ENCODE measurements at places on chromosomes 7 and 10.

DNA sequence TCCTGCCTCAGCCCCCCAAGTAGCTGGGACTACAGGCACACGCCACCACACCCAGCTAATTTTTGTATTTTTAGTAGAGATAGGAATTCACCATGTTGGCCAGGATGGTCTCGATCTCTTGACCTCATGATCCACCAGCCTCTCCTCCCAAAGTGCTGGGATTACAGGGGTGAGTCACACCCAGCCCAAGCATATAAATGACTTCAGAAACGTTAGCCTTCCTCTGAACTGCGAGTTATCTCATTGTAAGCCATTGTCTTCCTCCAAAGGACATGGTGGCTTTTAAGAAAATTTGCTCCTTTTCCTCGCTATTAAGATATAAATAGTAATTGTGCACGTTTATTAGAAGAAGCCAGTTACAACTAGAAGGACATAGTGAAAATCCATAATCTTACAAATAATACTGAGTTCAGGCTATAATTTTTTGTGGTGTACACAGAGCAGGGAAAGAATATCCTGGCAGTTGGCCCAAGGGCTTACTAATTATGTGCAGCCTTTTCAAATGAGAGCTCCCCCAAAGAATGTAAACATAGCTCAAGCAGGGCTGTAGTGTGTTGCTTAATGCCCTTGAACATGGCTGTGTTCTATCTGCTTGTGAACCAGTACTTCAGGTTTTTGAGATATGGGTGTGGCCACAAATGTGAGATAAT is 495.8 kb downstream of the PARD3 start:
- DNase-seq: no peak

DNA sequence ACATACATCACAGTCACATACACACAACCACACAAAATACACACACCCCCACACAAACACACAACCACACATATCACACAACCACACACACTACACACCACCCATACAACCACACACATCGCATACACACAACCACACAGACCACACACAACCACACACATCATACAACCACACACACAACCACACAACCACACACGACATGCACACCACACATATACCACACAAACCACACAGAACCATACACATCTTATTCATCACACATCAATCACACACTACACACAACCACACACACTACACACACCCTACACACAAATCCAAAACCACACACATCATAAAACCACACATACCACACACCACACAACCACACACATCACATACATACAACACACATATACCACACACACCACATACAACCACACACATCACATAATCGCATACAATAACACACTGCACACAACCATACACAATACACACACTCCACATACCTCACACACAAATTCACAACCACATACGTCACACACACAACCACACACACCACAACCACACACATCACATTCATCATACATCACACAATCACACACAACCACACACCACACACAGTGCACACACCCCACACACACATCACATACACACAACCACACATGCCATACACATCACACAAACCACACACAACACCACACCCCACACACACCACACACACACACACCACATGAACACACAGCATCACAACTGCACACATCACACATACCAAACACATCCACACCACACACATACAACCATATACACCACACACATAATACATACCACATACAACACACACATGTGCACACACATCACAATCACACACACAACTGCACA is 30.4 kb downstream of the GPRIN2 start:
- no peak for DNase-seq

GRCh38 chr7:144027070-144027469 is 21.7 kb upstream of the OR2A5 start:
- DNase-seq: peak; percentile 35

DNA sequence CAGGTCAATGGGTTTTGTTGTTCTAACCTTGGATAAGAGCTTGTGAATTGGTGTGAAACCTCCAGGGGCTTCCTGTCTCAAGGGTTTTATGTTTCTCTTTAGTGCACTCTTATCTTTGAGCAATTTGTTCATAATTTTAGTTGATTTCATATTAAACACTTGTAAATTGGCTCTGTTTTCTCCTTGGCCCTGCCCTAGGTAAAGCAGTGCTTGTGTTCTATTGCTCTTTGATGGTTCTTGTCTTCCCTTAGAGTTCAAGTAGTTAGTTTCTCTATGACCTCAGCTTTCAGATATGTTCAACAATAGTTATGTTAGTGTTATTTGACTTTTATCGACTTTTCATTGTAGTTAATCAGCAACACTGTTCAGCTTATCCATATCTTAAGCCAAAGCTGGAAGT is 566.4 kb upstream of the POT1 start:
- no peak for DNase-seq

- DNase-seq: no peak
Observed at GRCh38 chr10:93947055-93947454, 46.7 kb upstream of the PLCE1 start.

- no peak for DNase-seq
Observed at GRCh38 chr10:111171183-111171582, 94.4 kb downstream of the ADRA2A start.

- DNase-seq: no peak
Observed at GRCh38 chr7:55484834-55485233, 87.5 kb downstream of the VOPP1 start.

DNA sequence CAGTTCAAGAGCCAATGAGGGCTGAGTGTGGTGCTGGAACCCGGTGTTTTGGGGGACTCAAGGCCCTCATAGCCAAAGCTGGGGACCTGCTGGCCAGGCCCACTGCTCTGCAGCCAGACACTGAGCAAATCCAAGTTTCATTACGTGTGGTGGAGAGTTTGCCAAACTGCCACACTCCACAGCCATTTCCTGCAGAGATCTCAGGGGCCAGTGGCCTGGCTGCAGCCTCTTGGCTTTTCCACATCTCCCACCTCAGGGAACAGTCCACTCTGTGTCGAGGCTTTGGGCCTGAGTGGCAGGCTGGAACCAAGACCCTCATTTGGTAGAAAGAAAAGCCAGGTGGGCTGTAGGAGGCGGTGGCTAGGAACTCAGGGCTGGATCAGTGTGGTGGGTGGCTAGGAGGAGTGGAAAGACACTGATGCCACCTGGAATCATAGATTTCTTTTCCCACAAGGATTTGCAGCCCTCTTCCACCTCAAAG is 3.2 kb downstream of the HOXA11 start:
- no peak for DNase-seq

DNA sequence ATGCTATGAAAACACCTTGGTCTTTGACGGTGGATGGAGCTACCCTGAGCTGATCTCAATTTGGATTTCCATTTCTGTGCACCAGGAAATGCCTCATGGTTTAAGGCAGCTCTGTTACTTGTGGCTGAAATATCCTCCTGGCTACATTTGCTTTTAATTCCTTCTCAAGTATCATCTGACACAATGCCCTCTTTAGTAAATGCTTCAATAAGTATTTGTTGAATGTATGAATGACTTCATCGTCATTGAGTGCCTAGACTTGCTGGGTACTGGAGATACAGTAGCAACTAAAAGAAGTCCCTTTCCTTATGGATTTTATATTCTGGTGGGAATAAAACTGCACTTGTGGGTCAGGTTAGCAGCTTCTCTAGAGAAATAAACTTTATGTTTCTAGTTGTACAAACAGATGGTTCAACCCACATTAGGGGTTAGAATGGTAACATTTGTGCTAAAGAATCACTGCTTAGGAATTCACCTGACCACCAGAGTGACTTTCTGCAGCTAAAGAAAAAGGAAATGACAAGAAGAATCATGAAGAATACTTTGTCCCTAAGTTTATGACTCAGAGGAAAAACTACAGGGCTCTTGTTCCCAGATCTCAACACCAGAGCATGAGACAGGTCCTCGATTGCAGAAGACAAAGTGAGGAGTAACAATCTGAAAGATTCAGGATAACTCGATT is 21.8 kb upstream of the SMNDC1 start:
- DNase-seq: peak; percentile 59

DNA sequence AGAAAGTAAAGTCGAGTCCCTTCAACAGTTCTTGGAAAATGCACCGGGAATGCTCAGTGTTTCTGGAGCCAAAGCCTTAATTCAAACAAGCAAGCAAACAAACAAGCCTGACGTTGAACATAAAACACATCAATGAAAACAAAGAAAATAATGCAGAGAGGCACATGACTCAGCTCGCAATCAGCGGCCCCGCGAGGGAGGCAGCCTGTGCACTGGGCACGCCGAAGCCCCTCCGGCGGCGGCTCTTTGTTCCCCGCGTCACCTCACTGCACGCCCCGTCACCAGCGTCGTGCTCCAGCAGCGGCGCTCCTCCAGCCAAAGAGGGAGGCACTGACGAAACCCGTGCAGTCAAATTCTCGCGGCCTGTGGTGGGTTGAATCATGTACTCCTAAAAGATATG is 151.5 kb downstream of the DNAJB6 start:
- no peak for DNase-seq

- no peak for DNase-seq
Observed at GRCh38 chr10:26437637-26438461, at the start of gene APBB1IP. TSS of gene APBB1IP (plus strand) at chr10:26438341. CDS start at chr10:26492327, 53,986 bp downstream.

DNA sequence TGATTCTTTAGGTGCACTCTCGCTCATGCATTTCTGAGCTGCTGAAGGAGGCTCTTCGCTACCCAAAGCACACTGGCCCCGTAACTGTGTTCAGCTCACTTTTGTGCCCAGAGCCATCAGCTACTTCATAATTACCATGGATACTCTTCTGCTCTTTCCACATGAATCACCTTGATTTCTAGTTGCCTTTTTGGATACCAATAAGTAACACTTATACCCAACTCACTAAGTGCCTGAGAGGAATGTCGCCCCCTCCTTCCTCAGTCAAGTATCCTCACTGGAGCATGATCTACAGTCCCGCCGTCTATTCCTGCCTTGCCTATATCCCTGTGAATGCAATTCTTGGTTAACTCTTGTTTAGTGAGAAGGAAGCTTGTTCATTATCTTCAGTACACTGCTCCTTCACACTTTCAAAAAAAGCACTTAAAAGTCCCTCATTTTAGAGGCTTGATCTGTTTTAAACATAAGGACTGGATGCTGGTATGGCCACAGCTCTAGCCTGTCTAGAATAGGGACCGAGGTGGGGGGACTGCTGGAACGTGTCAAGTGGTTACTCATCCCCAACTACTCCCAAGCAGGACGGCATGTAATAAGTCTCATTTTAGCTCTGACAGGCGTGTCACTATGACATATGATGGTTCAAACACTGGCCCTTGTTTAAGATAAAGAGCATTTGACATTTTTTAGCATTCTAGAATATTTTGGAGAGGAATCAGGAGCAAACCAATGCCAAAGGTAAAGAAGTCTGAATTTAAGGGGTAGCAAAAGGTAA is 23.7 kb downstream of the SVIL start:
- no peak for DNase-seq

DNA sequence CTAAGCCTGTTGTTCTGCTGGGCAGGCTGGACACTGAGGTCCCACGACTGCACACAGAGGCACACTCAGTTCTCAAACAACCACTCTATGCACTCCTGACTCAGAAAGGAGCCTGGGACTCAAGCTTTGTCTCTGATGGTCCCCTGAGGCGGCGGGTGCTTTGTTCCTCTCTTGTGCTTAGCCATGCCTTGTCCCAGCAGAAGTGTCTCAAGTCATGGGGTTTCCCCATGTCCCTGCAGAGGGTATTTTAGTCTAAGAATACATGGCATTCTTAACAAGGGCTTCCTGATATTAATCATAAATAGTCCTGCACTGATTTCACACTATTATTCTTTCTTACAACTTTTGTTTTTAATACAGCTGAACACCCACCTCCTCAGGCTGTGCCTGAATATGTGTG is 72.5 kb downstream of the CXCL12 start:
- DNase-seq: no peak

- no peak for DNase-seq
Observed at GRCh38 chr10:130171196-130171595, 35.0 kb downstream of the GLRX3 start.

DNA sequence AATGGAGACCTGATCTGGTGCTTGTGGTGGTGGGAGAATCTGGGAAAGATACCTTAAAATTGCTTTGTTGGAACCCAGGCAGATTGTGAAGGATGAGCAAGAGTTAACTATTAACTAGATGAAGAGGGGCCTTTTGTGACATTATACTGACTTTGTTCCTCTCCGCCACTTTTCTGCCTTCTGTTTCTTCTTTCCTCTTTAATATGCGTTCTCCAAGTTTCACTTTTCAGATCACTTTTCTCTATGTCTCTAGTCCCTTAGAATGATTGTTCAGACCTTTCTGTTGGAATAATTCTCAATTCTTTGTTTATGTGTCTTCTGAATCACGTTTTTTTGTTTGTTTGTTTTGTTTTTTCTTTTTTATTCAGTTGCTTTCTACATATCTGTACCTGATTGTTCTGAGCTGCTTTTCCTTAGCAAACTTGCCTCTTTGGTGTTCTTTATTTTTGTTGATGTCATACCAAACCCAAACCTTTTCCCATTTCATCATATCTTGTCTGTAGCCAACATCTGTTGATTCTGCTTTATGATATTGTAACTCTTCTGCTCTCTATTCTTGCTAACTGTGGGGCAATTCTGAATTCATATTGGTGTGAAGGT is 2.8 kb downstream of the BMPR1A start:
- DNase-seq: no peak

- no peak for DNase-seq
Observed at GRCh38 chr7:122944682-122945303, 50.7 kb downstream of the TAS2R16 start.

GRCh38 chr10:34868589-34868988 is 53.5 kb upstream of the PARD3 start:
- no peak for DNase-seq

DNA sequence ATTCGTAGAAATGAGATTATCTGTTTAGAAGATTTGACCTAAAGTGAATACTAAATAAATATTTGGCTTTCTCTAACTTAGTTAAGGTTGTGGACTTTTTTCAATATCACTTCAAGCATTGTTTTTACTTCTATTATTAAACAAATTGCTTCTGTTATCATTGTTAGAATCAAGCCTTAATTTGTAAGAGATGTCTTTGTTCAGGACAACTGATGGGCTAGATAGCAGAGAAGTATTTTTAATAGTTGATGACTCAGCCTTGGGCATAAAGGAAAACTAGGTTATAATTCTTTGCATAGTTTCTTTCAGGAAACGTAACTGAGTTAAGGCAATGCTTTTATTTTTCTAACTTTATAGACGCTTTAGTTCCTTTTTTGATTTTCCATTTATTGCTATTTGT is 128.8 kb upstream of the SMIM30 start:
- no peak for DNase-seq

DNA sequence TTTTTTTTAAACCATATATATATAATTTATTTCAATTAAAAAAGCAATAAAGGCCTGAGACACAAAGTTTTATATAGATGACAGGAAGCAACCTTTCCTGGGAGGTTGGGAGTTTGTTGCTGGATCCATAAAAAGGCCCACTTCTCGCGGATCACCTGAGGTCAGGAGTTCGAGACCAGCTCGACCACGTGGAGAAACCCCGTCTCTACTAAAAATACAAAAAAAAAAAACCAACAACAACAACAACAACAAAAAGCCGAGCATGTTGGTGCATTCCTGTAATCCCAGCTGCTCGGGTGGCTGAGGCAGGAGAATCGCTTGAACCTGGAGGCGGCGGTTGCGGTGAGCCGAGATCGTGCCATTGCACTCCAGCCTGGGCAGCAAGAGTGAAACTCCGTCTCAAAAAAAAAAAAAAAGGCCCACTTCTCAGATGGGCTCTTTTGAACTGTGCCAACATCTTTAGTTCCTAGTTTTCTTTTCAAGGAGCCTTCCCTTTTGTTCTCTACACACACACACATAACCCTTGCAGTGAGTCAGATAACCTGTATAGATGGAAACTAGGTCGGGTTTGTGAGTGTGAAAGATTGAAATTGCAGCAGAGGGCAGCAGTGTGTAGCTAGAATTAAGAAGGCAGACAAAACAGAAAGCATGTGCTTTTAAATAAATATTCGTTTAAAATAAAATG is 1.2 kb upstream of the SMNDC1 start:
- peak; percentile 82 for DNase-seq

GRCh38 chr10:71235808-71236207 is 23.4 kb downstream of the UNC5B start:
- no peak for DNase-seq
